ENCODE measurements at places on chromosomes 1 and 21.

GRCh38 chr1:71350805-71351204 lies 270.0 kb upstream of the ZRANB2 start:
- no peak for DNase-seq

DNA sequence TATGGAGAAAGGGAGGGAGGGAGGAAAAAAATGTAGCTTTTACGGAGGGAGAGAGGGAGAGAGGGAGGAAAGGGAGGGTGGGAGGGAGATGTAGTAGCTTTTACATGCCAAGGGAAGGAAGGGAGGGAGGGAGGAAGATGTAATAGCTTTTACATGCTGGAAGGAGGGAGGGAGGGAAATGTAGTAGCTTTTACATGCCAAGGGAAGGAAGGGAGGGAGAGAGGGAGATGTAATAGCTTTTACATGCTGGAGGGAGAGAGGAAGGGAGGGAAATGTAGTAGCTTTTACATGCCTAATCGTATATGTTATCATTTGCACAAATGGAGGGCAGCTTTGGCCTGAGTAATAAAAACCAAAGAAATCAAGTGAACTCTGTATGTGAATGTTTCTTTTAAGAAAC lies 35.6 kb downstream of the EEIG2 start:
- DNase-seq, result no peak

DNA sequence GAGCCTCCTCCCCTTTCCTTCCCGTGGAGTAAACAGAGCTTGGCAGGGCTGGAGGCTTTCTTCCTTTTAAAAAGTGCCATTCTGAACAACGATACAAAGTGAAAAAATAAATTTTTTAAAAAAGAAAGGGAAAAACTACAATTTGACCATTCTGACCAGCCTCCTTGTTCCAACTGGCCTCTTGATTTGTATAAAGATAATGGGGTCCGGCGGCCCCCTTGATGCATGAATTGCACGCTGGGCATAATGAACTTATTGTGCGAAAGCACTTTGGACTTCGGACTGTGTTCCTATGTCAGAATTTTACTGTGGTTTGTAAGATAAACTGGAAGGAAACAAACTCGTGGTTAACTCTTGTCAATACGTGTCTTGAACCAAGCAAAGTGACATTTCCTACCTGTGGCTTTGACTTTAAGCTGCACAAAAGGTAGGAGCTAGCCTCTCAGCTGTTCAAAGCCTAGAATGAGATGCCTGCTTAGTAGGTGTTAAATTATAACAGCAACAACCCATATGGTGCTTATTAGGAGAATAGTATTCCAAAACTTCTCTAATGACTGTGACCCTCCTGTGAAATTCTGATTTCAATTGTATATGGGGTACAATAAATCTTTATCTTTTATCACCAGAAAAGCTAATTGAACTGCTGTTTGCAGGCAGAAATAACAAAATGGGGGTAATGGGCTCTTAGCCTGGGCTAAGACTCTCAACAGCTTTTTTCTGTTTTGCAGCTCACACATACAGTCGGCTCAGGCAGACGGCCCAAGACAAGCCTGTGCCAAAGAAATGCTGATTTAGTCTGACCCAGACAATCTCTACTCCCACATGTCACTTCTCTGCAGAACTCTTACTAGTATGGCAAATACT lies 9.3 kb downstream of the IRF2BP2 start:
- peak; percentile 71 for DNase-seq

DNA sequence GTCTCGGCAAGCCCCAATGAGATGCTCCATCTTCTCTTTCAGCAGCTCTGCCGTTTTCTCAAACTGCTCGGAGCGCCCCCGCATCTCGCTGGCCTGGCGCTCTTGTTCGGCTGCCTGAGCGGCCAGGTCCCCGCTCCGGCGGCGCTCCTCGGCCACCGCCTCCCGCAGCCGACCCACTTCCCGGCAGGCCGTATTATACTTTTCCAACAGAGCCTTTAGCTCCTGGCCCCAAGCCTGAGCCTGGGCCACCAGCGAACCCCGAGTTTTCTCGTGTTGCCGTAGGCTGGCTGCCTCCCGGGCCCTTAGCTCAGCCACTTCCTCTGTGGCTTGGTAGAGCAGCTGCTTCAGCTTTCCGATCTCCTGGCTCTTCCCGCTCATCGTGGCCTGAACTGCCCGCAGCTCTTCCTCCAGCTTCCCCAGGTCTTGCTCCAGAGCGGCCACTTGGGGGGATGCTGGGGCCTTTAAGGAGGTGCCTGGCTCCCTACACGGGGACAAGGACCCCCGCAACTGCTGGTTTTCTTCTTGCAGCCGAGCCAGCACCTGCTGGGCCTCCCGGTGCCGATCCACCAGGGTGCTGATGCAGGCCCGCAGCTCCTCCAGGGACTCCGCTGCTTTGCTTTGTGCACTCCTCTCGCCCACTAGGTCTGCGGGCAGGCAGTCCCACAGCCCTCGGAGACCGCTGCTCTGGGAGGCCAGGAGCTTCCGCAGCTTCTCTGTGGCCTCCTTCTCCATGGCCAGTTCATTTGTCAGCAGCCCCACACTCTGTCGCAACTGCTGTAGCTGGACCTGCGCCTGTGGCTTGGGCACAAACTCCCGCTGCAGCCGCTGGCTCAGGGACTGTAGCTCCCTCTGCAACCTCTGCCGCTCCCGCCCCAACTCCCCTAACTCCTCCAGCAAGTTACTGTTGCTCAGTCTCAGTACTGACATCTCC lies 13.4 kb upstream of the PIAS3 start:
- DNase-seq, result no peak

- no peak for DNase-seq
These were observed 17.3 kb downstream of the SARS1 start for GRCh38 chr1:109231066-109231465.

GRCh38 chr1:198929111-198929604 lies 290.3 kb downstream of the PTPRC start:
- DNase-seq, result no peak

- DNase-seq, result no peak
These were observed 34.7 kb upstream of the CLSTN1 start for GRCh38 chr1:9858293-9859035.

Data from kidney capillary endothelial cell (primary cell).